ENCODE measurements at places on chromosomes 11 and 22.

GRCh38 chr11:118287006-118287405 is 17.5 kb upstream of the CD3E start:
- DNase-seq: no peak

DNA sequence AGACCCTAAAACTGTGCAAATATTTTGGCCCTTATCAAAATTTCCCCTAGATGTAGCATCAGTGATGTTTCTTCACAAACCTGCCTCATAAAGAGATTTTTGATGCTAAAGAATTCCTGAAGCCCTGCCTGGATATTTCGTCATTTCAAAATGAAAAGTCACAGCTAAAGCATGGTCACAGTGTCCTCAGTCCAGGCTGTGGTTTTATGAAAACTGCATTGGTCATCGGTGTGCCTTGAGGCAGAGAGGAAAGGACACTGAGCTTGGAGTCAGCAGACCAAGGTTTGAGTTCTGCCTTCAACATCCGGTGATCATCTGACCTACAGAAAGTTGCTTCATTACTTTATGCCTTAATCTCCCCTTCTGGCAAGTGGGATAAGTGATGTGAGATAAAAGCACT is 34.8 kb upstream of the ALKBH3 start:
- DNase-seq: no peak

DNA sequence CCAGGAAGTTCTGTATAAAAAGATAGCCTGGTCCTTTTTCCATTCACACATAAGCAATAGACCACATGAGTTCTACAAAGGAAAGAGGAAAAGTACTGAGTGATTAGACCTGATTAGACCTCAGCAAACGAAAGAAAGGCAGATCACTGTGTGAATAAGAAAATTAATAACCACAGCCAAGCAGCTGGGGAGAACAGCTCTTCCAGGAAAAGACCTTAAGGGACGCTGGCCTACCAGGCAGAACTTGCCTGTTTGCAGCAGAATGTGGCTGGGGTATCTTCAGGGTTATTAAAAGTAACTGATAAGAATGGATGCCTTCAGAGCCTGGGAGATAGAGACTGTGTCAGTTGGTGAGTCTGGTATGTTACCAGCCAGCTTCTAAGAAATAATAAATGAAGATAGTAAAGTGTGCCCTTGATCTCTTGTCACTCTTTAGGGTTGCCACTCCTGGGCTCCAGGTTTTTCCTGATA is 172.9 kb downstream of the DBX1 start:
- DNase-seq: no peak

- no peak for DNase-seq
These were observed 11.4 kb upstream of the TBX1 start for GRCh38 chr22:19748991-19749664.

- DNase-seq: no peak
These were observed 17.1 kb downstream of the BRSK2 start for GRCh38 chr11:1406571-1407485.

GRCh38 chr11:121478226-121478894 is 25.6 kb upstream of the SORL1-AS1 start:
- DNase-seq: no peak

All from activated T-cell treated with anti-CD3 and anti-CD28 coated beads, Interleukin-2, amount 50 U/mL, for 4 hours (primary cell).